ENCODE measurements at places on chromosomes 13 and 19.

GRCh38 chr13:91078093-91078679 is 269.3 kb upstream of the MIR17HG start:
- DNase-seq: no peak

- no peak for DNase-seq
These were observed 36.9 kb upstream of the STARD13 start for GRCh38 chr13:33322543-33322809.

- DNase-seq: no peak
These were observed 133.2 kb downstream of the STARD13 start for GRCh38 chr13:33152389-33152788.

DNA sequence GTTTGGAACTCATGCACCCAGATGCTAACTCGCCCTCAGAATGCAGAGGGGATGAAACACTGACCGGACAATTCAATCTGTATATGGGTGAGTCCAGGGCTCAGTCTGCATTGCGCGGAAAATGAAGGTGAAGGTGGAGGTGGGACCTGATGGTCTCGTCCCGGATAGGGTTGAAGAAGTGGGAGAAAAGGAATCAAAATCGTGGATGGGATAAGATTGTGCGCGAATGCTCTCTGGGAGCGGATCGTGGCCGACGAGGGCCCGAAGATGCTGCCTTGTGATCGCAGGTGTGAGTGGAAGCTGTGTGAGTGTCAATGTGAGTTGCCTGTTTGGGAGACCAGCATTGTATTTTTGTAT is 594 bp upstream of the ZNF850 start:
- no peak for DNase-seq
